ENCODE measurements at places on chromosomes 2 and 18.
A peak's percentile ranks its signal among the peaks of the same experiment; 100 is the strongest.

DNA sequence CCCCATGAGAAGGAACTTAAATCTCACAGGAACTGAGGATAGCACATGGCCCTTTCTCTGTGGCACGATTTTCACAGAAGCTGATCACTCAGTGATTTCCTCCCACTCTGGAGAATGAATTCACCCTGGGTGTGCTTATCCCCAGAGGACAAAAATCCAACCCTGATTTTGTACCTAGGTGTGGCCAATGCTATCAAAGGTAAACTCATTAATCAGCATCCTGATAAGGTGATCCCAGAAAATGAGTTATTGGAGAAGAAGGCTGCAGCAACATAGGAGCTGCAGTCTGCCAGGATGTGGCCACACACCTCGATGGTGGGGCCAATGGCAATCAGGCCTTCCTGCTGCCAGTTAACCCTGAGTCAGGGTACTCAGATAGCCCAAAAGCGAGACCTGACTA is 8.2 kb upstream of the SULT1C2 start:
- no peak for DNase-seq

- no peak for DNase-seq
These were observed 165.0 kb downstream of the KLHL29 start for GRCh38 chr2:23549821-23550530.

- no peak for DNase-seq
These were observed 23.8 kb upstream of the IMP4 start for GRCh38 chr2:130318906-130319305.

DNA sequence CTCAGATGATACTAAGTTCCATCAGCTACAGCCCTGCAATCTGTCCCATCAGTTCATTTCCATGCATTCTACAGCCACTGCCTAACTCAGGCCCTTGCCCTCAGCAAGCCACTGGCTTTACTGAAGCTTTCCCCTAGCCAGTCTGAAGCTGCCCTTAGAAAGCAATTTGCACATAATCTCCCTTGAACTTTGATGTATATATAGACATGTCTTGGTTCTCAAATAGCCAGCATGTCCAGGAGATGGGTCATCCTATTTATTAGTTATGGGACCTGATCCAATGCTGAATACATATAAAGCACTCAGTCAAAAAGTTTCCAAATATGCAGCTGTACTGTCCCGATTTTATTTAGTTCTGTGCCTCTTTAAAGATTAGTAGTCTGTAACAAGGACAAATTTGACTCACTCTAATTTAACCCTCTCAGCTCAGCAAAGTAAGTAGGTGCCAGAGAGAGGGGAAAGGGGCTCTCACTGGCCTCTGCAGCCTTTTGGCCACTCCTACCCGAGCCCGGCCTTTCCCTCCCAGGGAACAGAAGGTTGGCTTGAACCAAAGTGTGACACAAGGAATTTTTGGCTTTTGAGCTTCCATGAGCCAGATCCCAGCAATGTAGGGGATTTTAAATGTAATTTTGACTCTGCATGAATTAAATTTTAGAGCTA is 70.7 kb downstream of the CCDC93 start:
- no peak for DNase-seq

DNA sequence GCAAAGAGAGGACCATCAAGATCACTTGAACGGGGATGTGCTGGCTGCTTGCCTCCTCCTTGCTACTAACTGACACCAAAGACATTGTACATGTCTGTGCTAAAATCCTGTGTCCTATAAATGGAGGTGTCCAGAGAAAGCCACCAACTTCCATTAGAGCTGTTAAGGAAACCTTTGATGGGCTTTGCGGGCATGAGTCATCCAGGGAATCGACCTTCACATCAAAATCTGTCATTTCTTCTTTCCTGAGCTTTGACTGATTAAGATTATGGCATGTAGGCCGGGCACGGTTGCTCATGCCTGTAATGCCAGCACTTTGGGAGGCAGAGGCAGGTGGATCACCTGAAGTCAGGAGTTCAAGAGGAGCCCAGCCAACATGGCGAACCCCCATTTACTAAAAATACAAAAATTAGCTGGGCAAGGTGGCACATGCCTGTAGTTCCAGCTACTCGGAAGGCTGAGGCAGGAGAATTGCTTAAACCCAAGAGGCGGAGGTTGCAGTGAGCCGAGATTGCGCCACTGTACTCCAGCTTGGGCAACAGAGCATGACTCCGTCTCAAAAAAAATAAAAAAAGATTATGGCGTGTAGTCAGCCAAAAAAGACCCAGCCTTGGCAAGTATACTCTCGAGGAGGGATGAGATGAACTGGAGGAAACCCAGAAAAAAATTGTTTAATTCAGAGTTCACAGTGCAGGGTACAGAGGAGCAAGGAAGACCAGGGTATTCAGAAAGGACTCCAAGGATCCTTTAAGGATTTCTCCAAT is 115.8 kb downstream of the CABLES1 start:
- DNase-seq = no peak

- no peak for DNase-seq
These were observed 92.4 kb upstream of the RASGRP3 start for GRCh38 chr2:33383855-33384598.

- no peak for DNase-seq
These were observed 4.5 kb upstream of the STON1 start for GRCh38 chr2:48525269-48525943.

DNA sequence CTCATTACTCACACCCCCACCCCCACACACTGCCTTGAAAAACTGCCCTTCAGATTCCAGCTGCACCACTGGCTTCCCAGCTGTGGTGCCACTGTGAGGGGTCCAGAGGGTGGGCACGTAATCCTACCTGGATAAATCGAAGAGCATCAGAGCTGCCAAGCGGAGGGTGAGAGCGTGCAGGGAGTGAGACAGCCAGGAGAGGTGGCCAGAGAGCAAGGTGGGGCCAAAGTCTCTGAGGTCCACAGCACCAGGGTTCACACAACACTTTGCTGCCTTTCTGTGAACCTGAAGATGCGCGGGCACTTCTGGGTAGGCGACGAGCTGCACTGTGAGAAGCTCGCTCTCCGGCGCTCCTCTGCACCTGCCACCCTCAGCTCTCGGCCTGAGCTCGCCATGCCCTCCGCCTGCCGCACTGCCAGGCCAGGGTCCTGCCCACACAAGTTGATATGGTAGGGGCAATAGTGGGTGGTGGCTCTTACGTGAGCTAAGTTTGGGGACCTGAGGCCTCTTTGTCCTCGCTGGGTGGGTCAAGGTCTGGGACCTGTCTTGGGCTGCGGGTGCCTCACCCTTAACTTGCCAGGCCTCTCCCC is 83.9 kb downstream of the MARCO start:
- DNase-seq = no peak

DNA sequence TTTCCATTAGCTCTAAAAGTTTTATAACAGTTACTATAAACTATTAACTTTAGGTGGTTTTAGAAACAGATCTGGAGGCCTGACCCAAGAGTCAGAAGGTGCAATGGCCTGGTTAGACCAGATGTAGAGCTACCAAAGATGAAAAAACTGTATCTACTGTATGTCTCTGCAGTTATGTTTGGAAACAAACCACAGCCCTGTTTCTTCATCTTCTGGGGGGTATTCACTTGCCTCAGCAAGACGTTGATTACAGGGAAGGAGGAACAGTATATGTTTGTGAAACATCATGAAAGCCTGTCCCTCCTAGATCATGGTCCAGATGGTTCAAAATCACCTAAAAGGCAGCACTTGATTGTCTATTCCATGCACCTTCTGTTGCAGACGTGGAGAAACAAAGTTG is 220.2 kb downstream of the SUCLG1 start:
- DNase-seq = no peak

- DNase-seq = no peak
These were observed 34.3 kb downstream of the LPIN2 start for GRCh38 chr18:2978661-2979106.

- DNase-seq = peak; percentile 23
These were observed 41.8 kb upstream of the PDK1 start for GRCh38 chr2:172513935-172514586.

DNA sequence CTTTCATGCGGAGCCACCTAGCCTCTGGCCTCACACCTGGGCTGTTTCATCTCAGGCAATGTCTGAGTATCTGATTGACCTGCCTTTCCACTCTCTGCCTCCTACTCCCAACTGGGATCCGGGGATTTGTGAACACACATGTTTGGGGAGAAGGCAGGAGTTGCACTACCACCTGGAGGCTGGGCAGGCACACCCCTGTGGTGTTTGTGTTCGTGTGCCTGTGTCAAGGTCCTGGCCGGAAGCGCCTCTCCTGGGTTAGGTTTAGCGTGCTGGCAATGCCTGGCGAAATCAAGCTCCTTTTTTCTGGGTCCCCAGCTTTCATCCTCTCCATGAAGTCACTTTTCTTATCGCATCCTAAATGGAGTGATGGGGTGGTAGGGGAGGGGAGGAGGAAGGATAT is 63.9 kb downstream of the GATA6 start:
- no peak for DNase-seq

DNA sequence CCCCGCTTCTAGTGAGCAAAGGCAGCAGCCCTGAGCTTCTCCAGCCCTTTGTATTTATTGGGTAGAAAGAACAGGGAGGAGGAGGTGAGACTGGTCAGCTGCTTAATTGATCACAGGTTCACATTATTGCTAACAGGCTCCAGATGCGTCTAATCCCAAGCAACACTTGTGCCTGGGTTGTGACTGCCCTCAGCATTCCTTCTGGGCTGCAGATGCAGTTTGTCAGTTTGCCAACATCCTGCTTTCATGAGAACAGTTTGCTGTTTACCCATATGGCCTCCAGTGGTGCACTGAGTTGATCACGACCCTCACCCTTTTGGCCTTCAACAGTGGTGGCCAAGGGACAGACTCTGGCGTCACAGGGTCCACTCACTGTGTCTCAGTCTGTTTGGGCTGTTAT is 159.5 kb upstream of the ZNF516 start:
- no peak for DNase-seq

- no peak for DNase-seq
These were observed 59.0 kb downstream of the RASGRP3 start for GRCh38 chr2:33535421-33535820.

- no peak for DNase-seq
These were observed 62.6 kb downstream of the CERKL start for GRCh38 chr2:181594322-181594721.

DNA sequence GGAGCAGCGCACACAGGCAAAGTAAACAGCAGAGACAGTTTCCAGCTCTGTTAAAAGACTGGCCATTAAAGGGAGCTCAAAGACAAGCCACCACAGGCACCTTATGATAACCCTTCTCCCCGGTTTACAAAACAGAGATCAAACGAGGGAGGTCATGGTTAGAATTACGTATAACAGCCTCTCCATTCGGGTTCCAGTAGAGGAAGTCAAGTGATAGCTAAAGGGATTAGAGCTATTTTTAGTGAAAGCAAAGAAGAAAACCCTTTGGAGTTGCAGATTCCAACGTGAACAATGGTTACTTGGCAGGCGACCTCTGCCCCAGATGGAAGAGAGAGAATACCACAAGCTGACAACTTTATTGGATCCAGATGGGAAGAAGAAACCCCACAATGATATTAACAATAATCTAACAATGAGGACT is 31.2 kb upstream of the EDAR start:
- no peak for DNase-seq

DNA sequence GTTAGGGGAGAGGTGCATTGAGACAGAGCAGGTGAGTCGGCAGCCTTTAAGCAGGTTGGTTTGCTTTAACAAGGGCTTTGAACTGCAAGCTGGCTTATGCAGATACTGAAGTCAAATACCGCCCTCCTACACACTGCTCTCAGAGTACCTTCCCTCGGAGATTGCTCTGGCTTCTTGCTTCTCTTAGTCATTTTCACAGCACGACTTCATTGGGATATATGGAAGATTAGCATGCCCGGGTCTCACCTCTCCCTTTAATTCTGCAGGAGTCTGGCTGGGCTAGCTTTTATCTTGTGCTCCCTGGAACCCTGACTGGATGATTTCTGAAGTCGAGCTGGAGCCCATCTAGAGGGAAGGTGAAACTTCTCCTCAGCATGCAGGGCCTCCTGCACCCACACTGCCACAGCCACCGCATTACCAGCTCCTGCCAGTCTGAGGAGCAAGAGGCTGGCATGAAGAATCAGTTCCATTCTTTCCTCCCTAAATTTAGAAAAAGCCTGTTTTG is 395.5 kb upstream of the HNRNPA3 start:
- DNase-seq = no peak

- no peak for DNase-seq
These were observed 405.3 kb downstream of the STK39 start for GRCh38 chr2:167842047-167842446.

DNA sequence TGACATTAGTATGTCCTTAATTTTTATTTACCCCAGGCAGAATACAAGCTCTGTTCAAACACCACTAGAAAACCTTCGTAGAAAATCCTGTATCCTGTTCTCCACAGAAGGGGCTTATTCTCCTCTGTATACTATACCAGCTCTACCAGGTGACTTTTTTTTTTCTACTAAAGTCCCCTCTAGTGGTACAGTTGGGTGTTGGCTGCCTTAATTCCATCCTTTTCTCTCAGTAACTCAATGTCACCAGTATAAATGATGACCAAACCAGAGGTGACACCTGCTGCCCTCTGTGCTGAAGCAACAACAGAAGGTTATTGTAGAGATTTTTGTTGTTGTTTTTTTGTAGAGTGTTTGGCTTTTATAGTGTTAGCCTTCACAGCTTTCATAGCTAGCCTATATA is 1322.0 kb downstream of the LRP1B start:
- DNase-seq = no peak

GRCh38 chr2:166282154-166282553 is 93.6 kb downstream of the SCN9A start:
- no peak for DNase-seq

GRCh38 chr2:9985531-9986328 is 34.2 kb downstream of the GRHL1 start:
- DNase-seq = no peak

DNA sequence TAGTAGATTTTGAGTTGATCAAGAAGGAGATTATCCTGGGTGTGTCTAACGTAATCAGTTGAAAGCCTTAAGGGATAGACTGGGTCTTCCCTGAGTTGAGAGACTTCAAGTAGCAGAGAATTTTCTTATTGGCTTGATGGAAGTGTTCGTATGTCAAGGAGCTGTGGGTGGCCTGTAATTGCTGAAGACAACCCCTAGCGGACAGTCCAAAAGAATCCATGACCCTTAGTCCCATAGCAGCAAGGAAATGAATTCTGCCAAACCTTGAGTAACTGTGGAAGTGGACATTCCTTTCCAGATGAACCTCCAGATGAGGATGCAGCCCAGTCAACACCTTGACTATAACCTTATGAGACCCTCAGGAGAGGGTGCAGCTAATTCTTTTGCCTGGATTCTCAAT is 786.3 kb downstream of the SOCS6 start:
- DNase-seq = no peak

DNA sequence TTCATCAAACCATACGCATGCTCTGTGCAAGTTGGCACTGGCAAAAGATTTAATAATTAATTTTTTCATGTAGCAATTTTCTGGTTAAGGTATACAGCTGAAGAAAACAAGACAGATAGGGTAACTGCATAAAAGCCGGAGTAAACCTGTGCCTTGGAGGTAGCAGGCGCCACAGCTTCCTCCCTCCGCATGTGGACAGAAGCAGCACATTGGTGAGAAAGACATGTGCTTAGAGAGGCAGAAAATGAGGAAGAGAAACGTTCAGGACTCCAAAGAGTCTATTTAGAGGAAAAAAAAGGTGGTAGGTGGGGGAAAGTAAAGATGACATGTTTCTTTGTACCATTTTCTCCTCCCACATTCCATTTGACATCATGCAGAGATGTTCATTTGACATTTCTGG is 9.3 kb downstream of the ST6GAL2 start:
- no peak for DNase-seq

GRCh38 chr2:96386470-96386869 is 50.9 kb downstream of the NCAPH start:
- no peak for DNase-seq

All from erythroblast (primary cell).